CD8-positive, alpha-beta T cell (primary cell): ENCODE measurements at places on chromosomes 2 and 18. TPM values are rescaled to one million over a fixed set of nuclear protein-coding genes. Genes with fewer than 3 reads are reported as not detected.

Gene TUBA4B
- total RNA-seq, result not detected

DNA sequence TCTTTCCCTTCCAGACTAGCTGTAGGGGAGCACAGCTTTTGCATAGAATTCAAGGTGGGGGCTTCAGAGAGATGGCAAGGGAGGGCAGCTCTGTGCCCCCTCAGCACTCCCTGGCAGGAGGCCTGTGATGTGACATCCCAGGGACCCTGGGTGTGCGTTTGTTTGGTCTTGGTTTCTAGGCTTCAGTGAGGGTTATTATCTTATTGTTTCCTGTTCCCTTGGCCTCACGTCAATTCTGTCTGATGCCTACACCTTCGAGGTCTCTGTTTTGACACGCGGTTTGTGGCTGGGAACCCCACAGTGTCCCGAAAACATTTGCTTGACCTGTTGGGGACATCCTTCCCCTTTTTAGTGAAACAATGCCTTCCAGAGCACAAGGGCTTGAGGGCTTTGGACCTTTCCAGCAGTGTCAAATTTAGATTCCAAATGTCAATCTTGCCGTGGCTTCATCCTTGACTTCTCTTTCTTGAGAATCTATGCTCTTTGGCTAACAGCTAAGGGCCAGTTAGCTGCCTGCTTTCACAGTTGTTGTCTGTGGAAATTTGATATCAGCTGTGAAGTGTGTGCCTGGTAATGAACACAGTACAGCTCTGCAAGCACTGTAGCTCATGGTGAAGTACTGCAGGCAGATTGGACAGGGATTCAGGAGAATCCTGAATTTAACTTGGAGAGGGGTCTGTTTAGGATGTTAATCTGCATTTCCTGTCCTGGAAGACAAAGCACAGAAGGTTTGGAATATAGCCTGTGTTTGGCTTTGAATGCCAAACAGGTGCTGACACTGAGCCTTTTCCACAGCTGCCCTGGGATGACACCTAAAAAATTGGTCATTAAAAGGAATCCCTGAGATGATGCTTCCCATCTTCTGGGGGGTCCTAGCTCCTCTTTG lies 108.2 kb upstream of the CXCR4 start:
- peak; percentile 65 for DNase-seq

- DNase-seq, result no peak
Measured at GRCh38 chr2:227103583-227103982, 60.4 kb downstream of the COL4A4 start.

DNA sequence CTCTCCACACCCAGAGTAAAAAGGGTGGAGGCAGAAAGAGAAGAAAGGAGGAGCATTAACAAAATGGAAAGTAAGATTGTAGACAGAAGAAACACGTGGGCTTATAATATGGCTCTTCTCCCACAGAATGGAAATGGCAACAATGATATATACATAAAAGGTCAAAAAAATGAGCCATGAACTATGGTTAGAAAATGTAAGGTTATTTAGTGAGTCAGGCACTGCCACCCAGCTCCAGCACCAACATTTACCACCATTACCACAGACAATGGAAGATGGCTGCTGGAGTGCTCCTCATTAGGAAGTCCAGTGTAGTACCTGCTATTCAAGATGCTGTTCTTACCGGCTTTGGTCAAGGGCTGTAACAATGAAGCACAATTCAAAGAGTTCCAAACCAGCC lies 258.0 kb downstream of the ZEB2 start:
- DNase-seq, result no peak

DNA sequence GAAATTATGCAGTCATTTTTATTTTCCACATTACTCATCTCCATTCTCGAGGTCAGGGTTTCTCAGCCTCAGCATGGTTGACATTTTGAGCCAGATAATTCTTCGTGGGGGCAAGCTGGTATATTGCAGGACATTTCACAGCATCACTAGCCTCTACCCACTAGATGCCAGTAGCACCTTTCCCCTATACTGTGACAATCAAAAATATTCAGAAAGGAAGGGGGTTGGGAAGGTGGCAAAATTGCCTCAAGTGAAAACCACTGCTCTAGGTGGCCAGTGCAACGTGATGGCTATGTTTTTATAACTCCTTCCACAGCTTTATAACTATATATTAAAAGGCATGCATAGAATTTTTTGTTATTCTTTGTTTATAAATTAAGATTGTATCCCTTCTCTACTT lies 294.5 kb downstream of the CNTNAP5 start:
- no peak for DNase-seq
